Keratinocyte (primary cell): ENCODE measurements at places on chromosomes 11 and 22.

DNA sequence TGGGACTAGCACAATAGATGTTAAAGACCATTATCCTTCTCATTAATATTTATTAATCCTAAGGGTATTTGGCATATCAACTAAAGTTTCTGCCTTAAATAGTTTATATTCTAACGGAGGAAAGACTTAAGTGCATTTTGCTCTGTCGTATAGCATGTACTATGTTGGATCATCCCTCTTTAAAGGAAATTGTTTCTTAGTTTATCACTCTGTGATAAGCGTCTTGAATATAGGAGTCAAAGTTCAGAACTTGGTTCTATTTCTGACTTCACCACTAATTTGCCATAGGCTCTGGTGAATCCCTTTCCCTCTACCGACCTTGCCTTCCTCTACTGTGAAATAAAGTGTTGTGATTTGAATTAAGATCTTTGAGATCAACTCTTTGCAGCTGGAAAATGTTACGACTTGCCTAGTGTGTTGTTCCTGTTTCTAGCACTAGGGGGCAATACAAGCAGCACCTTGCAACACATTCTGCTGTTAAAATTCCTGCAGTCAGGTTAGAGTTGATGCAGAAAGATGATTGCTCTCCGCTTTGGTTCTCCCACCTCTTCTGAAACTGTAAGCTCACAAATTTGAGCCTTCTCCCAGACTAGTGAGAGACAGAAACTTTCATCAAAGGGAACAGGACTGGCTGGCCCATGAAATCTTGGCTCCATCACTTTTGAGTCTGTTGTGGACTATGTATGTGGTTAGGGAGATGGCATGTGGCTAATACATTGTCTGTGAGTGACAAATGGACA, 27.8 kb upstream of the ZNRF3 start:
- DNase-seq = peak; percentile 38

GRCh38 chr22:38350444-38351359, 33.5 kb upstream of the CSNK1E start:
- no peak for DNase-seq

GRCh38 chr11:133123796-133124195, 408.5 kb downstream of the OPCML start:
- DNase-seq = no peak

- peak; percentile 85 for DNase-seq
Observed at GRCh38 chr11:12693479-12694182, 19.4 kb downstream of the TEAD1 start.

DNA sequence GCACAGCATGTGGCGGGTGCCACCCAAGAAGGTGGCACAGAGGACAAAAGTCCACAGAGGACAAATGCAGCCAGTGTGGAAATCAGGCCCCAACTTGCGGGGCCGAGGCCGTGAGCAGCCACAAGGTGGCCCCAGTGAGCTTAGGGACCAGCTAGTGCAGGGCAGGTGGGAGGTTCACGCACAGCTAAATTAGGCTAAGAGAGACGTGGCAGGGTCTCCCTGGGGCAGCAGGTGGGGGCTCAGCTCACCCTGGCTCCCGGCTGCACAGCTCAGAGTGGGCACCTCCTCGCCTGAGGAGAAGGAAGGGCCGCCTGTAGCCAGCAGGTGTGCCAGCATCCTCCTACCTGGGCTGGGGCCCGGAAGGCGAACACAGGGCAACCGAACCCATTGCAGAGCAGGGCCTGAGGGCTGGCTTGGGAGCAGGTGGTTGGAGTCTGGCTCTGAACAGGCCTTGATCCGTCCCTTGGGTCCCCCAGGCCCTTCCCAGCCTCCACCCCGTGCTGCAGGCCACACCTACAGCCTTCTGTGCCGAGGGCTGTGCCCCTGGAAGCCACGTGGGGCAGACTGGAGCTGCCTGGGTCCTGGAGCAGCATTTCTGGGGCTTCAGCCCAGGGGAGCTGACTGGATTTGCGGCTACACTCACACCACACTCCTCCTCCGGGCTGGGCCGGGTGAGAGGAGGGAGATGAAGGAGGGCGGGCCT, 26.1 kb upstream of the CELSR1 start:
- DNase-seq = no peak

- no peak for DNase-seq
Observed at GRCh38 chr22:29300807-29301601, 5.4 kb upstream of the GAS2L1 start.

DNA sequence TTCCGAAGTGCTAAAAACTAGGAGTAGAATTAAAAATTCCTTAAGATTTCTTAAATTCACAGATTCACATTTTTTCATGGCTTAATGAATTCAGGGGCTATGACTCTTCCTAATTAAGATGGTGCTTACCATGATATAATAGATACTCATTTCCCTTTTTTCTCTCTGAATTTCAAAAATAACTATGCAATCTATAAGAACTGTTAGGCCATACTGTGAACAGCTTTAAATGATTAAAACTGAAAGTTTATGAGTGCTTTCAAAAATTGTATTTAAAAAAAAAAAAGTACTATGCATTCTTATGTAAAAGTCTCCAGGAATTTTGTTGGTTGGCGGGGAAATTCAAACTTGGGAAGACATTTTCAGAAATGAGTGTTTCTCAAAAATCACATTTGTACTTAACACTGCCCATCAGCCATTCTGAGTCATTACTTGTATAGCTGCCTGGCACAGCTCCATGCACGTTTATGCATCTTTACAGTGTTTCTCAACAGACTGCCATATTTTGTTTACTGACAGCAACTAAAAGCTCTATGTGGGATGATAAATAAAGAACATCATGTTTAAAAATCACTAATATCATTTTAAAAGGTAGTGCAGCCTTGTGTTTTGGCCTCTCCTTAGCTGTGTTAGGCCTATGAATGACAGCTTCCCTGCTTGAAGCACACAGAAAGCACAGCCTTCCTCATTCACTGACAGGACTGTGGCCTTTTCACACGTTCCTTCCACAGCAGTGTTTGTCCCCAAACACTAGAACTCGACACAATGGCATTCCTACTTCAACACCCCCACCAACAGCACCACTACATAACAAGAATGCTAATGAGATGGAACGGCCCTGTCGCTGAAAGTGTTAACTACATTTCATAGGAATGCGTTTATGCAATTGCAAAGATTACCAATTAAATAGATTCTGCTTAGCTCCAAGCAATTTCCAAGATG, 131.4 kb downstream of the DCDC1 start:
- DNase-seq = no peak
